Head of caudate nucleus (tissue), 42 donors: ENCODE measurements at places on chromosomes 2 and 18.

- no peak for DNase-seq
Observed at GRCh38 chr2:128490881-128491691, 172.4 kb upstream of the HS6ST1 start.

DNA sequence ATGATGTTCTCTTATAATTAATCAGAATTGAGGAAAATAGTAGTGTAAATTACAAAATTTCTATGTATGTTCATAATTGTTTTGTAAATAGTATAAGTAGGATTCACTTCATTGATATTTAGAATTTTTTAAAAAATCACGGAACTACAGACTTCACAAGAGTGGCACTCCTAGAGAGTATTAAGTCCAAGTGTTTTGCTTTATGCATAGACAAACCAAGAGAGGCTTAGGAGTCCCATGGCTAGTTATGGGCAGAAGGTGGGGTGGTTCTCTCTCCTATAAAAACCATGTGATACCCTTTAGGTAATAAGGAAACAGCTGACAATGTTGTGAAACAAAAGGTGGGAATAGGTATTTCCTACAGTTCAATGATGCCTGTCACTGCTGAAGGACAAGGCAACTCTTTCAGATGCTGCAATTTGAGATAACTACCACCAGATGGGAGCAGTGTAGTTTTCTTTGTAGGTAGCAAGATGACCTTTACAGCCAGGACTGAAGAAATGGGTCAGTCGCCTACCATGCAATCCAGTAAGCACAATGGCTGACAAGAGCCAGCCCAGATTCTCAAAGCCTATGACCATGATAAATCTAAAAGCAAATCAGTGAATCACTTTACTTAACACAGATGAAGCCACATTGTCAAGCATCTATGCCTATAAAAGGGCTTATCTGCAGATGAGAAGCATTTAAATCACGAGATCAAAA is 83.9 kb downstream of the AAK1 start:
- DNase-seq, result no peak

- DNase-seq, result no peak
Observed at GRCh38 chr2:210792000-210792399, 235.6 kb downstream of the CPS1 start.

- no peak for DNase-seq
Observed at GRCh38 chr18:66510357-66511045, 93.4 kb downstream of the CDH19 start.

DNA sequence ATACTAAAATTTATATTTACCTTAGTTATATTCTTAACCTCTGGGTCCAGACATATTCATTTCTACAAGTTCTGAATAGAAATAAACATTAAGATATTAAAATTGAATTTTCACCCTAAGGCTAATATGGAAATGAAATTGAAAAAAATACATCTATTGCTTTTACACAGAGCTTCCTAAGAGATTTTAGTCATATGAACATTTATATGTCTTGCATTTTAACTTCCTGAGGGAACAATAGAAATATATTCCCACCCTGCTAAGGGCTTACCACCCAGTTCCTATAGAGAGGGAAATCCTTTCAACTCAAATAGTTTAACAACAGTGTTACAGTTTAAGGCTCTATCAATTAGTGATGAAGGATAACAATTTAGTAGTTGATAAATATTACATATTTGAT is 60.5 kb downstream of the SOCS6 start:
- no peak for DNase-seq

DNA sequence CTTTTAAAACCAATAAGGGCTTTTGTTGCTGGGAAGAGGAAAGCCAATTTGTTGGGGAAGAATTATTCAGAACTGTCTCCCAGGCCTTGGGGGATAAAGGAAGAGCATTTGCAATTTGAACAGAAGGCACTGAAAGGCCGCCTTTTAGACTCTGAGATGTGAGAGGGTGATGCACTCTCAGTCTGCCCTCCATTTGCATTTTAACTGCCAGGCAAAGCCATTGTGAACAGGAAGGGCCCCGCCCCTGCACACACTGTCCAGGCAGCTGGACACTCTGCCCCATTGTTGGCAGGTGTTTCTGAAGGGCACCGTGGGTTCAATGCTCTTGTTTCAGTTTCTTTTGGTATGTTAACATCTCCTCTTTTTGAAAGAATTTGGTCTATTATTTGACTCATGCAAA is 169.5 kb upstream of the COPS8 start:
- DNase-seq, result peak; percentile 18

GRCh38 chr2:223519471-223519870 is 82.7 kb downstream of the SCG2 start:
- DNase-seq, result no peak

DNA sequence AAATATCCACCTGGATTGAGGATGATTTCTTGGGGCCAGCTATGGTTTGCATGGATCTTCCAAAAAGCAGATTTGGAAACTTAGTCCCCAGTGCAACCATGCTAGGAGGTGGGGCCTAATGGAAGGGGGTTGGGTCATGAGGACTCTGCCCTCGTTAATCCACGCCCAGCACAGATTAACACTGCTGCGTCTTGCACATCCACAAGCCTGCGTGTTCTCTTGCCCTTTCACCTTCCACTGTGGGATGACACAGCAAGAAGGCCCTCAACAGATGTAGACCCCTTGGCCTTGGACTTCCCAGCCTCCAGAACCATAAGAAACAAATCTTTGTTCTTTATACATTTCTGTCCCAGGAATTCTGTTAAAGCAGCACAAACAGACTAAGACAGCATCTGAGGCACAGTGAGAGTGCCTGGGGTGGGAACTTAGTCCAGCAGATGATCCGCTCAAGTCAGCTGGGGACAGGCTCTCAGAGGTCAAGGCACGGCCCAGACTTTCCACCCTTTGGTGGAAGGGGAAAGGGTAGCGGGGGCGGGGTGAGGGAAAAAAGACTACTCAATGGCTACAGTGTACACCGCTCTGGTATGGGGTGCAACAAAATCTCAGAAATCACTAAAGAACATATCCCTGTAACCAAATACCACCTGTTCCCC is 2.4 kb downstream of the RAB17 start:
- DNase-seq, result no peak

- no peak for DNase-seq
Observed at GRCh38 chr2:238305092-238305862, 15.0 kb upstream of the TRAF3IP1 start.

DNA sequence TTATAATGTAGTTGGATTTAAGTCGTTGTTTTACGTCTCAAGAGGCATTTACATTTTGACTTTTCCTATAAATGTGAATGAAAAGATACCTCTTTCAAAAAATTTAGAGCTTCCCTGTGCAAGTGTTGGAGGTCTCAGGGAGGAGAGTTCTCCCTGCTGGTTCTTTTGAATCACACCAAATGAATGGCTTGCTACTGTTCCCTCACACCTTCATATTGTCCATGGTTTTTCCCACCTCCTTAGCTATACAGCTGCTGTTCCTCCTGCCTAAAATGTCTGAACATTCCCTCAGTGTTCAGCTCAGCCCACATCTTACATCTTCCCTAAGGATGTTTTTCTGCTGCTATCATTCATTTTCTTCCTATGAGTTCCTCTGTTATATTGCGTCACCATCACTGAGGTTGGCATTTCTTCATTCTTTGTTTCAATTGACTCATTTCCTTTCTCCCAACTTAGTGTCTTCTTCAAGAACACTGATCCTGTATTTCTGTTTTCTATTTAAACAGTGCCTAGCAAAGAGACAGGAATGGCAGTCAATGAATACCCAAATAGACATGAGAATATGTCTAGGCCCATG is 46.0 kb downstream of the COX7A2L start:
- DNase-seq, result no peak

DNA sequence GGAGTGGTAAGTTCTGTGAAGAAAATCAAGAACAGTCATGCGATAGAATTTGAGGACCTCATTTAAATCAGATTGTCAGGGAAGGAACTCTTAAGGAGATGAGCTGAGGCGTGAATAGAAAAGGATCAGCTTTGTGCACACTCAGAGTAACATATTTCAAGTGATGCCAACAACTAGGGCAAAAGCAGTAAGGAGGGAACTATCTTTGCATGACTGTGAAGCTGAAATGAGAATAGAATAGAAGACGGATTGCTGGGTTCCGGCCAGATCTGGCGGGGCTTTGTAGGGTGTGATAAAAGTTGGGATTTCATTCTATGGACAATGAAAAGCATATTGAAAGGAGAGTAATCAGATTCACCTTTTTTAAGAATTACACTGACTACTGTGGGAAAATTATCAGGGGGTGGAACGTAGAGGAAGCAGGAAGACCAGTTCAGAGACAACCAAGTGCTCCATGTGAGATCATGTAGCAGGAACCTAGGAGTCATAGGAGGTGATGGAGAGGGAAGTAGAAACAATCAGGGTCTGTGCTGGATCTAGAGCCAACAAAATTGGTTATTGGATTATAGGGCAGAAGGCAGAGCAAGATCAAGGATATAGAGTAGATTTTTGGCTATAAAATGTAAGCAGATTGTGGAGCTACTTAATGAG is 884.3 kb downstream of the DCC start:
- no peak for DNase-seq

DNA sequence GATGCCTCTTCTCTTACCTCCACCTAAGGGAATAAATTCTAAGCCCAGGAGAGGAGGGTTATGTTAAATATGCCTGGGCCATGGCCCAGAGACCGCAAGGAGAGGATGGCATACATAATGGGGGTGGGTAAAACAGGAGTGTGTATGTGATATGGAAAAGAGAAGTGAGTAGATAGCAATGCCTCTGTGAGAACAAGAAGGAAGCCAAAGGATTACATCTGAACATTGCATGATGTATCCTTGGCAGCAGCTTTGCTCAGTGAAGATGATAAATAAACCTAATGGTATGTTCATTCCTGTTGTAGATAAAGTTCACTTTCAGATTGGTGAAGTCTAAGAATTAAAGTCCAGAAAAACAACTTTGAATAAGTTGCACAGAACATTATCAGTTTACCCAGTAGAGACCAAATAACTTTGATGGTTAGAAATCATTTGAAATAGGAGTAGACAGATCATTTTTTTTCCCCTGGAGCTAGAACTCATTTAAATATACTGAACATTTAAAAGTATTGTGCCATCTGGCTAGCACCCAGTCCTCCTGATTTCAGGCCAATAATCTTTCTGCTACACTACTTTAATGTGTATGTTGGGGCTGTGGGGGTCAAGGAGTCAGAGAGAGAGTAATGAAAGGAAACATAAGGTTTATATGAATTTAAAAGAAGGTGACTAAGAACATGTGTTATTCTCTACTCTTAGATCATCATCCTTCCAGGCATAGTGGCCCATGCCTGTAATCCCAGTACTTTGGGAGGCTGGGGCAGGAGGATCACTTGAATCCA is 231.7 kb downstream of the PARD3B start:
- DNase-seq, result no peak

DNA sequence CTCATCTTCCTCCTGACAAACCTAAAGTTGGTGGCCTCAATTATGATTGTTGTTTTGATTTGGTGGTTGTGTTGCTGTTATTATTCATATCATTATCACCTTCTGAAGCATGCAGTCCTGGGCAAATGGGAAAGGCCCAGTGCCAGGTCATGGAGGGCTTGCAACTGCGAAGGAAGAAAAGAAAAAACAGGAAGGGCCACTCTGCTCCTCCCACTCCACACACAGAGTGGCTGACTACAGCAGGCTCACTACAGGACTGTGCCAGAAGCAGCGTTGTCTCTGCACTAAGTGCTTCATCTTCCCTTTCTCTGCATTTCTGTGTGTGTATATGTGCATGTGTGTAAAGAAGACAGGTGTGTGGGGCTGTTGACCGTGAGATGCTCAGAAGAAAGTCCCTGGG is 231.9 kb downstream of the ANKRD30B start:
- no peak for DNase-seq

DNA sequence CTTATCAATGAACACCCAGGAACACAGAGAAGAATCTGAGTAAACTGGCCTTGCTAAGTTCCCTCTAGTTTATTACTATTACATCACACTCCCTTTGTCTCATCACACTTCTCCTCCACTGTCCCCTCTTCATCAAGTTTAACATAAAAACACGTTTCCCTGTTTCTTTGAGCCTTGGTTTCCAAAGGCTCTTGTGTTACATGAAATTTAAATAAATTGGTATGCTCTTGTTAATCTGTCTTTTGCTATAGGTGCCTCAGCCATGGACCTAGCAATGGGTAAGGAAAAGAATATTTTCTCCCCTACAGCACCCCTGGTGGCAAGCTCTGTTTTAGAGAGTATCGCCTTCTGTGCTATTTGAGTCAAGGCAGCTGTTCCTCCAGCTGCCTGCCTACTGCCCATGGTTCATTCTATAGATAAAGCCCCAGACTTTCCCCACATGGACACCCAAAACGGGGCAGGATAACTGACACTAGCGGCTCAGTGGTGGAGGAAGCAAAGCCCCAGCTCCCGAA is 31.8 kb downstream of the TGIF1 start:
- no peak for DNase-seq

GRCh38 chr2:26495705-26496297 is 17.9 kb upstream of the OTOF start:
- DNase-seq, result no peak

- DNase-seq, result no peak
Observed at GRCh38 chr2:127535422-127535901, at the start of gene MYO7B. Gene MYO7B, plus strand, starts transcription at chr2:127535683. Its CDS starts 24,040 bp downstream, at chr2:127559723.

- DNase-seq, result no peak
Observed at GRCh38 chr2:73979686-73980085, 5.0 kb upstream of the TET3 start.

- no peak for DNase-seq
Observed at GRCh38 chr2:37326285-37326684, 1.7 kb upstream of the PRKD3 start.

GRCh38 chr2:136306836-136307235 is 188.9 kb upstream of the CXCR4 start:
- DNase-seq, result no peak
